Forelimb muscle (tissue), 1 donor: ENCODE measurements at places on chromosomes 2 and 18. TPM values are rescaled to one million over a fixed set of nuclear protein-coding genes. Genes with fewer than 3 reads are reported as not detected.

Gene SEPTIN10
- polyA plus RNA-seq = 75.9 TPM

Gene IL1F10
- polyA plus RNA-seq = not detected

Gene ALLC
- not detected for polyA plus RNA-seq

Gene EHBP1
- polyA plus RNA-seq = 25.7 TPM

Gene RFX8
- 2.1 TPM for polyA plus RNA-seq

Gene ANKRD62
- polyA plus RNA-seq = not detected
